Osteocyte (in vitro differentiated cells): ENCODE measurements at places on chromosomes 7 and 10.

GRCh38 chr10:49049660-49050059, 65.7 kb downstream of the VSTM4 start:
- DNase-seq: no peak

DNA sequence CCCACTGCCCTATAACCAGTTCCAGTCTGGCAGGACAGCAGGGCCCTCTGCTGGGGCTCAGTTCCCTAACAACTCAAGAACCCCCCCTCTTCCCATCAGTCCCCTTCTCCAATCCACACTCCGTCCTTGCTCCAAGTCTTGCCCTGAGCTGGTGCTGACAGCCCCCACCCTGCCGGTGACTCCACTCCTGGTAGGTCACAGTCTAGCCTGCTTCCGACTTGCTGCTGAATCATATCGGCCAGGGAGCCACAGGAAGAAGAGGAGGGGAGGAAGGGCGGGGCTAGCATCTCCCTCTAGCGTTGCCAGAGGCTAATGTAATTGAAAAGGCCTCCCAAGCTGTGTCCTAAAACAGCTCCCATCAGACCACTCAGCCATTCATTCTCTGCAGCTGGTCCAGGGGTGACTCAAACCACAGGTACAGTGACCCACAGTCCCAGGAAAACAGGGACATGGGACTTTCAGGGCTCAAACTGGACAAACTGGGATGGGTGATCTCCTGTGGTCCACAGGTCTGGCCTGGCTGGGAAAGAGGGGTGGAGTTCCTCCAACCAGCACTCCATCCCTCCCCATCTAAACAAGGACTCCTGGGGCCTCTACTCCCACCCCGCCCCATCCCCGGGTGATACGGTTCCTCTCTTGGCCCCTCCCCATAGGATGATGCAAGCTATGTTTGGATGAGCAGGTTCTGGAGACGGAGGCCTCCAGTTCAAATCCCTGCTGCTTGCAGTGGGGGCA, 158.8 kb downstream of the SH3PXD2A start:
- no peak for DNase-seq

DNA sequence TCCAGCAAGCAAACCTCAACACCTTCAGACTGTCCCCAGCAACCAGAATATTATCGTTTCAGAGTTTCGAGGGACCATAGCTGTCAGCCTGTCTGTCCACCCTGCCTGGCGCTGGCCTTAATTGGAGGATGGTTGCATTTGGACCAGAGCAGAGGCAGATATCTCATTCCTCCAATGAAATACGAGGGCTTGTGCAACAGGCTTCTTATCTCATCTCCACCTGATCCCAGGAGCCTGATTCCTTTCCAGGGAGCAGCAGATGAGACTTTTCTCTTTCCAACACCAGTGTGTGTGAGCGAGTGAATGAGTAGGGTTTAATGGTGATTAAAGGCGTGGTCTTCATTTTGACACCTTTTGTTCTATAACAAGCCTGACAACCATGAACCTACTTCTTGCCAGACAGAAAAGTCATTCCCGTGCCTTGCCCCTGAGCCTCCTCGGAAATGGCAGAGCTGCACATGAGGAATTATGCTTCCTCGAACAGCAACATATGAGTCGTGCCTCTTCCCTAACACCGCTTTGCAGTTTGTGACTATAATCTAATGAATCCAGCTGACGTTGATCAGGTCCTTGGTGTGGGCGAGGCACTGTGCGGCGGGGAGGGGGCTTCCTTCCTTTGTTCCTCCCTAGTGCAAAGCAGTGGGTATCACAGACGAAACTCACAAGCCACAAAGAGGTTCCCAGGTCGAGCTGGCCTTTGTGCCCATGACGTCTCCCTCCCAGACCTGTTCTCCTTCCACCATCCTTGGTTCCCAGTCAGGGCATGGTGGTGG, 147.4 kb downstream of the CUX1 start:
- DNase-seq: no peak

DNA sequence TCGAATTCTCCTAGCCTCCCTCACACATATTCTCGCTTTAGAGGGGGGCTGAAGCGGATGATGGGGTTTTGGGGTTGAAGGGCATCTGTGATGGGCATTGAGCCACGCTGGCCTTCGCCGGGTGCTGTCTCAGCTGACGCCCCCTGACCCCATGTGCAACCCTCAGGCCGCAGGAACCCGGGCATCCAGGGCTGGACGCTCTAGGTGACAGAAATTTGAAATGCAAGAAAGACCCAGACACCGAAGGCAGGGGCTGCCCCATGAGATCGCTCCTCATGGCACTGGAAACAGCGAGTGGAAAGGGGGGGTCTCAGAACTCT, 664 bp upstream of the C10orf88 start:
- no peak for DNase-seq

DNA sequence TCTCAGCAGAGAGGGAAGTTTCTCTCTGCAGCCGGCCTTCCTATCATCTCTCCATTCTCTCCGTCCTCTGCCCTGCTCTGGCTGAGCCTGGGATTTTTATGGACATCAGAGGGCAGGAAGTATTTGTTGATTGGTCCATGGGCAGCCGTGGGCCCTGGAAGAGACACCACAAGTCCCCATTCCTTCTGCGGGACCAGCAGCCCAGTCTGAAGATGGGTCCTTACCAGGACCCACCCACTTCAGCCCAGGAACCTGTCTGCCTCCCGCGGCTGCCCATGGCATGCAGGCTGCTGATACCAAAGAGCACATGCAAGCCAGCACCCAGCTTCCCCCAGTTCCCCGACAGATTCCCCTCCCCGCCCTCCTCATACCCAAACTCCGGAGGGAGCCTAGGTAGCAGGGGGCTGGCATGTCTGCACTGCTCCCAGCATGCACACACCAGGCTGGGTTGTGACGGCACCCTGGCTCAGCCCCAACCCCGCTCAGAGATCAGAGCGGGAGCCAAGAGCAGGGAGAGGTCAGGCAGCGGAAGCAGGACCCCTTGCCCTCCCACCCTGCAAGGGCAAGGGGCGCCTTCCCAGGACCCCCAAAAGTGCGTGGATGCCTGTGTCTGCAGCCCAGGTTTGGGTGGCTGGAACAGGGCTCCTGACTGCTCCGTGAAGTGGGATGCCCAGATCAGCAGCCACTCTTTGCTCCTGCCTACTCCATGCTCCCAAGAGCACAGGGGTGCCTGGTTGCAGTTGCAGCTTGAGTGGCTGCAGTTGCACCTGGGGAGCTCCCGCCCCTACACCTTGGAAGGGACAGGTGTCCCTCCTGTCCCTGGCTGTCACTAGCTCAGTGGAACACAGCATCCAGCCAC, 538.6 kb upstream of the POT1 start:
- DNase-seq: no peak

- no peak for DNase-seq
Measured at GRCh38 chr7:92797693-92798092, 38.7 kb downstream of the CDK6 start.

GRCh38 chr10:78341953-78342614, 308.4 kb downstream of the RPS24 start:
- DNase-seq: peak; percentile 63
